ENCODE measurements at places on chromosomes 12 and 14.
A peak's percentile ranks its signal among the peaks of the same experiment; 100 is the strongest.

DNA sequence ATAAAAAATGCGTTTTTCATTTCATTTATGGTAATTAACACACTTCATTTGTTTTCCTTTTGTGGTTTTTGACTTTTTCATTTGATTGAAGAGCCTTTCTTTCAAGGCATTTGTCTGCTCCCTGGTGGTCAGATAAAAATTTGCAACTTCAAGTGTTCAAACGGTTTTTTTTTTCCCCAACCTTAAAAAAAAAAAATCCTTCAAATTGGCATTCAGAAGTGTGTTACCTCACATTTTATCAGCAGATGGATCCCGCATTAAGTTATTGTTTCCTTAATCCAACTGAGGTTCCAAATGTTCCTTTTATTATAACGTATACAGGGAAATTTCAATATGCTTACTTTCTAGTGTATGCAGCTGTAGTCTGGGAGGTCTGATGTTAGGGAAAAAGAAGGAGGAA lies 47.2 kb downstream of the MYF5 start:
- DNase-seq = peak; percentile 45

- no peak for DNase-seq
These were observed 129.6 kb downstream of the GXYLT1 start for GRCh38 chr12:42015051-42015461.

GRCh38 chr14:58200846-58201245 lies 897 bp downstream of the ACTR10 start:
- DNase-seq = no peak

- DNase-seq = no peak
These were observed 9.6 kb downstream of the FLRT2 start for GRCh38 chr14:85539510-85539909.

DNA sequence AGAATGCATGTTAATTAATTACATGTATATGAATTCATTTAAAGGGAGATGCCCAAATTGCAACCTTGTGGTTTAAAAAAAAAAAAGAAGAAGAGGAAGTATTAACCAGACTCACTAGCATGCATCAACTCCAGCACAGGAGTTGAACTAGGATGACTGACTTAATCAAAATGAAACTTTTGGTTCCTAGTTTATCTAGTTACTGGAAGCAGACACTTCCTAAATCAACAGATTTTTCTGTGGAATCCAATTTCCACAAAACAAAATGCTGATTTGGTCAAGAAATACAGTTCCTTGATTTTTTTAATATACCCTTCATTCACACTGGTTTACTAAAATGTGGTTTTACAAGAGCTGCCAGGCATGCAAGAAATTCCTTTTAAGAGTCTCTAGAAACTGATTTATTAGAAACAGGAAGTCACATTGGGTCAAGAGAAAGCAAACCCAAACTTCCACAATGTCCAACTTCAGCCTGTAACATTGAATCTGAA lies 41.6 kb downstream of the ITPR2 start:
- DNase-seq = peak; percentile 50
